ENCODE measurements at places on chromosomes 7 and 10. TPM values are rescaled to one million over a fixed set of nuclear protein-coding genes. Genes with fewer than 3 reads are reported as not detected.

TACC2 gene
- 28.2 TPM for total RNA-seq

WNT8B gene
- total RNA-seq = 0.36 TPM

- no peak overlapping the region for H3K27ac ChIP-seq
- H3K36me3 ChIP-seq = no peaks in the 10 kb centered on the region
- no peak overlapping the region for H3K4me3 ChIP-seq
- DNase-seq = no peak
Measured at GRCh38 chr7:117654780-117655179, 175.0 kb downstream of the CFTR start.

- H3K4me1 ChIP-seq = no peaks in the 10 kb centered on the region
- H3K27me3 ChIP-seq = no peaks in the 10 kb centered on the region
- H3K36me3 ChIP-seq = no peaks in the 10 kb centered on the region
- DNase-seq = no peak
- no peak overlapping the region for H3K27ac ChIP-seq
Measured at GRCh38 chr10:118805146-118805545, 50.4 kb upstream of the CACUL1 start.

DNA sequence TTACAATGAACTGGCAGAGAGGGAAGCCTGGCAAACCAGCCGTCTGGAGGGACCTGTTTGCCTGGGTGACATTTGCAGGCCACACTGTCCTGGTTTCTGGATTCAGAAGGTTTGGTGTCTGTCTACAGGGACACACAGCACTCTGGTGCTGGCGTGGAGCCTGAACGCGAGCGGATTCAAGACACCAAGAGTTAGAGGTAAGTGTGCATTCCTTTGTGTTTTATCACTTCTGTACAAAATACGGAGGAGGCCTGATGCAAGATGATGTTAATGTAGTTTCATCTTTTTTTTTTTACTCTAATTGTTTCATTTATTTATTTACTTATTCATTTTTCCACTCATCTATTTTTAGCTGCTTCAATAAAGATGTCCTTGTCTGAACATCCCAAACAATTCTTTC, 485.3 kb upstream of the ADARB2 start:
- no peak overlapping the region for H3K4me3 ChIP-seq
- H3K36me3 ChIP-seq = no peaks in the 10 kb centered on the region
- no peak overlapping the region for H3K27ac ChIP-seq

GRCh38 chr7:48611993-48612392, 312.4 kb upstream of the CDC14C start:
- no peaks in the 10 kb centered on the region for H3K4me1 ChIP-seq
- H3K27me3 ChIP-seq = no peaks in the 10 kb centered on the region
- H3K27ac ChIP-seq = no peak overlapping the region
- no peaks in the 10 kb centered on the region for H3K36me3 ChIP-seq

DNA sequence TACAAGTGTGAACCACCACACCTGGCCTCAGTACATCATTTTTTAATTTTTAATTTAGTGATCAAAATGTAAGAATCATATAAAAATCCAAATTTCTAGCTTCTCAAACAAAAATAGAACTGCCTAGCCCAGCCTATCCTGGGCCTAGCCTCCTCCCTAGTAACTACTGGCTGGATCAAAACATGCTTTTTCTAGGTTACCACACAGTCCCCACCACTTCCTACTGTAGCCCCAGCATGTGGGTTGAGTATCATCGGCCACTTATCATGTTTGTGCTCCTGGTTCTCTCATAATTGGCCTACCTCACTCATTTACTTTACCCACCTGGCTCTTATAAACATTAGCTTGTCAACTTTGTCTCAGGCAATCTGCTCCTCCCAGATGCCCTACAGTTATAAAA, 52.9 kb downstream of the DNAJC12 start:
- H3K4me1 ChIP-seq = no peaks in the 10 kb centered on the region
- no peak overlapping the region for H3K27ac ChIP-seq
- DNase-seq = no peak
- H3K27me3 ChIP-seq = no peaks in the 10 kb centered on the region

GRCh38 chr10:58081353-58081752, 186.3 kb downstream of the IPMK start:
- no peaks in the 10 kb centered on the region for H3K27me3 ChIP-seq
- no peak overlapping the region for H3K4me3 ChIP-seq
- no peak overlapping the region for H3K27ac ChIP-seq
- H3K36me3 ChIP-seq = no peaks in the 10 kb centered on the region
- no peak for DNase-seq
- H3K4me1 ChIP-seq = no peaks in the 10 kb centered on the region

GRCh38 chr7:25395976-25396375, 167.7 kb upstream of the NPVF start:
- DNase-seq = no peak
- H3K27ac ChIP-seq = no peak overlapping the region
- no peaks in the 10 kb centered on the region for H3K27me3 ChIP-seq
- no peaks in the 10 kb centered on the region for H3K36me3 ChIP-seq
- peaks cover 8% of the 10 kb centered on the region for H3K4me1 ChIP-seq

DNA sequence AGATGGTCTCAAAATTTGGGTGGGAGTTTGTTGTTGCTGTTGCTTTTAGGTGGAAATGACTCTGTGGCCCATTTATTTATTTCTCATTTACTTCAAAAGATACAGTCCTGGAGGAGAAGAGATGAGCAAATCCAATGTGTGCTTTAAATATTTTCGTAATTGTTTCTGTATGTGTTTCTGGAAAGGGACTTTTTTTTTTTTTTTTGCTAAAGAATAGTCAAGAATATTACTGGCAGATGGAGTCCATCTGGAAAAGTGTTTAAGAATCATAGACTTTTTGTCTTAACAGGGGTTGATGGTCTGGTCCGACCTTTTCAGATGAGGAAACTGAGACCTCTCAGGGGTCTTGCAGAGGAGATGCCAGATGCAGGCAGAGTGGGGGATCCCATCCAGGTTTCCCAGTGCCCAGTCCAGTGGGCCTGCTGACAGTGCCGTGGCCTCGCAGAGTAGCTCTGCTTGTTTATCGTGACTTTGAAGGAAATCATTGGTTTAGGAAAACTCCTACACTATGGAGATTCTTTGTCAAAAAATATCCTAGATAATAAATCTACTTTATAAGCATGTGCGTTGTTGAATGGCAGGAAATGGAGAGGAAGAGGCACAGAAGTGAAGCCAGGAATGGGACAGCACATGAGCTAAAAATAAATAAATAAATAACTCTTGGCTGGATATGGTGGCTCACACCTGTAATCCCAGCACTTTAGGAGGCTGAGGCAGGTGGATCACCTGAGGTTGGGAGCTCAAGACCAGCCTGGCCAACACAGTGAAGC, 164.3 kb upstream of the SVIL start:
- DNase-seq = no peak
- H3K4me3 ChIP-seq = no peak overlapping the region
- no peaks in the 10 kb centered on the region for H3K27me3 ChIP-seq
- peaks cover 2% of the 10 kb centered on the region for H3K4me1 ChIP-seq
- no peaks in the 10 kb centered on the region for H3K36me3 ChIP-seq

DNA sequence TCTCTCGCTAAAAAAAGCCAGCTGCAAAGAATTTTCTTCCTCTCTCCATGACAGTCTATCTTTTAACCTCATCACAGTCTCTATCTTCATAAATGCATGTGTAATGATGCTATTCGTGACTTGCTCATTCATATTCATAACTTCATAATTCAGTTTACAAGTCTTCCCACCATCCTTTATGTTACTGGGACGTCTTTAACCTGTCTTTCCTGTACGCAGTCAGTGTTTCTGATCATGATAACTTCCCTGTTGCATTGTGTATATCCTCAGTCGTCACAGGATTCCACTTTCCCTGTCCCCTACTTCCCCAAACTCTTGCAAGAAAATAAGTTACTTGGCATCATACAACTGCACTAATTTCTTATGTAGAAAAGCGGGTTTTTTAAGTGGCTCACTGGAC, 165.6 kb upstream of the ASAH2 start:
- no peak for DNase-seq
- H3K4me3 ChIP-seq = no peak overlapping the region
- no peaks in the 10 kb centered on the region for H3K27me3 ChIP-seq
- H3K36me3 ChIP-seq = no peaks in the 10 kb centered on the region

DNA sequence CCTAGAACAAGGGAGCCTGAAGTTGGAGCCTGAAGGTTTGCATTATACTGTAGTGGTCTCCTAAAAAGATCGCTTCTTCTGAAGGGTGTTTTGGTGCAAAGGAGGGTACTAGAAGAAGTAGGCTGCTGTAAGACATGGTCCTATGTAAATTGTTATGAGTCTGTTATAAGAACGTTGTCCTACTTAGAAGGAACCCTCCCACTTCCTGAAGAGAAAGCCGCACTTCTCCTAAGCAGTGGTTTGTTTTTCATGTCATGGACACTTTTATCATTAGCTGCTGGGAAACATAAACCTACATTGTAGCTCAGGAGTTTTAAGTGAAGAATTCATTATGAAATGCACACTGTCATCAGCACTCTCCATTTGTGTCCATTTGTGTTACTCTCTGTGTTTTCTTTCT, 129.1 kb upstream of the ITGB1 start:
- no peak overlapping the region for H3K4me3 ChIP-seq
- no peaks in the 10 kb centered on the region for H3K4me1 ChIP-seq
- no peak for DNase-seq
- no peak overlapping the region for H3K27ac ChIP-seq
